ENCODE measurements at places on chromosomes 5 and 9.

GRCh38 chr9:124675261-124676158 is 95.6 kb downstream of the NR6A1 start:
- no peak for DNase-seq

DNA sequence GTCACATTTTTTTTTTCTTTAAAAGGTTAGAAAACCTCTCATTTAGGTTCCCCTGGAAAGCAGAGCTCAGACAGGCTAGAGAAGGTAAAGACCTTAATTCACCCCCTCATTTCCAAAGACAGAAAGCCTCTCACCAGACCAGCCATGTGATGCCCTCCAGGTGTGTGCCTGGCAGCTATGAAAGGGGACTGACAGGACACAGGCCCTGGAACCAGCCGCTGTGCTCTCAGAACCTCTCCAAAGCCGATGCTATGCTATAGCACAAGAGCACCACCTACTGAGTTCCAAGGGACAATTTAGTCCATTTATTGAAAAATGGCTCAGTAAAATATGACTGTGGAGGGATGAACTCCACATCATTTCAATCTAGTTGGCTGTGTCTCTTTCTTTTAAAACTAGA is 48.8 kb downstream of the FANCC start:
- no peak for DNase-seq

- DNase-seq: no peak
These were observed 80.0 kb upstream of the ITGA2 start for GRCh38 chr5:52909192-52909591.

DNA sequence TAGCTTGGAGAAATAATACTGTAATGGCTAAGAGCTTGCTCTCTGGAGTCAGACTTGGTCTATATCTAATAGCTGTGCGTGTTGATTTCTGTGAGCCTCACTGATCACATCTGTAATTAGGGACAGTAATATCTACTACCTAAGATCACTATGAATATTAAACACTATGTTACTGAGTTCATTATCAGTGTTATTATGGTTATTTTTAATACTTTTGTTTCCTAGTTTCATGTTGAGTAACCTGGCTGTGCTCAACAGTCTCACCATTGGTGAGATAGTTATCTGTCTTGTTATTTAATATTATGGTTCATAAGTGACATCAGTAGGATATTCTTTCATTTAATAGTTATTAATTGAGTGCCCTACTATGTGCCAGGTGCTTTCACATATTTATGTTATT is 22.4 kb upstream of the CAVIN4 start:
- DNase-seq: no peak

DNA sequence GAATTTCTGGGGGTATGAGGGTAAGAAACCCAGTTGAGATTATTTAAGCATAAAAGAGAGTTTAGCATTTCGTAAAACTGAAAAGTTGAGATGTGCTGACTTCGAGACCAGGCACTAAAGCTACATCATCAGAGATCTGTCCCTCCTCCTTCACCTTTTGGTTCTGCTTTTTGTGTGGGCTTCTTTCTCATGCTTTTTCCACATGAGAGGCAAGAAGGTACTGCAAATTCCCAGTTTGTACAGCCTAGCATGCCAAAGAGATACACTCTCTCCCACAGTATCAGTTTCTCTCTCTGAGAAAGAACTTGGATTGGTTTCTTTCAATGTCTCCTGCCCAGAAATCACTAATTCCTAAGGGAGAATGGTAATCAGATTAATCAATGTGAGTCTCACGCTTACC is 584.7 kb downstream of the SEMA5A start:
- no peak for DNase-seq

- no peak for DNase-seq
These were observed 259.0 kb downstream of the IRX2 start for GRCh38 chr5:2492476-2492875.

Data from activated gamma-delta T cell (primary cell).